Ovary (tissue), 10 donors: ENCODE measurements at places on chromosomes 3 and 15.

DNA sequence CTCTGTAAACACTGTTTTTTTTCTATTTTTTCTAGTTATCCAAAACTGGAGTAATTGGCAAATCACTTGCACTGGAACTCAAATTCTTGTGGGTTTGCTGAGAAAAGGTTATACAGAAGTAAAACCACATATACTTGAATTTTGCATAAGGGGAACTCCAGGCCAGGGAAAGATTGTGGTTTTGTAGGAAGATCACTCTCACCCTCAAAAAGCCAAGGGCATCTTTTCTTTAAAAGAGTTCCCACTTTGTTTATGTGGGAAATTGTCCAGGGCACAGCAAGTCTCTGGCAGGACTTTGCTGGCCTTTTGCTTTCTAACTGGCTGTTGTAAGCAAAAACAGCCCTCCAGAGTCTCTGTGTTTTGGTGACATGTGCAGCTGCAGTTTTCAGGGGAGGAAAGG lies 340.3 kb upstream of the RBMS3 start:
- DNase-seq = peak; percentile 18

GRCh38 chr3:192751148-192751547 lies 23.8 kb upstream of the FGF12 start:
- no peaks in the 10 kb centered on the region for H3K4me1 ChIP-seq
- no peak overlapping the region for H3K27ac ChIP-seq
- DNase-seq = no peak

- no peak for DNase-seq
- no peak overlapping the region for H3K27ac ChIP-seq
- no peaks in the 10 kb centered on the region for H3K27me3 ChIP-seq
- H3K36me3 ChIP-seq = no peaks in the 10 kb centered on the region
- H3K4me1 ChIP-seq = no peaks in the 10 kb centered on the region
- H3K4me3 ChIP-seq = no peak overlapping the region
Observed at GRCh38 chr15:50116477-50116876, 2.6 kb downstream of the ATP8B4 start.

GRCh38 chr3:43417133-43417532 lies 130.8 kb downstream of the SNRK start:
- DNase-seq = no peak
- H3K4me1 ChIP-seq = no peaks in the 10 kb centered on the region
- H3K4me3 ChIP-seq = no peak overlapping the region
- no peaks in the 10 kb centered on the region for H3K36me3 ChIP-seq
- H3K27me3 ChIP-seq = no peaks in the 10 kb centered on the region

- DNase-seq = no peak
- no peak overlapping the region for H3K27ac ChIP-seq
- H3K4me3 ChIP-seq = no peak overlapping the region
- no peaks in the 10 kb centered on the region for H3K27me3 ChIP-seq
- no peaks in the 10 kb centered on the region for H3K36me3 ChIP-seq
- peaks cover 10% of the 10 kb centered on the region for H3K4me1 ChIP-seq
Observed at GRCh38 chr3:49383387-49383786, 25.2 kb upstream of the GPX1 start.

- H3K4me3 ChIP-seq = no peak overlapping the region
- no peaks in the 10 kb centered on the region for H3K36me3 ChIP-seq
Observed at GRCh38 chr3:179660872-179661271, 8.0 kb downstream of the USP13 start.

DNA sequence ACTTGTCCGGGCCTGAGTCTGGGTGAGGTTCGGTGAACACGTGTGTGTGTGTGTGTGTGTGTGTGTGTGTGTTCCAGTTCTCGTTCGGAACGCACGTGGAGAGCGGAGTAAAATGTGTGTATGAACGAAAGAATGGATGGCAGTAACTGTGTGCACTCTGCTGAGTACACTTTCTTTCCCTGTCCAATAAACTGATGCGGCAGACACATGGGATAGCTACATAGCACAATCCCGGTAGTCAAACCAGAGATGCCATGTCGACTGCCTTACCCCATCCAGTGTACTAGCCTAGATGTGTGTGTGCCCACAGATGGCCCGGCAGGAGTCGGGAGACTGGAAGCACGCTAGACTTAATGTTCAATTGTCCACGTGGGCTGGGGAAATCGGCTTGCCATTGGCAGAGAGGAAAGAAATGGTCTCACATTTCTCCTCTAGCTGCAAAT lies 507 bp upstream of the GOLIM4 start:
- H3K4me3 ChIP-seq = peak overlapping the region; percentile 85
- H3K4me1 ChIP-seq = peaks cover 3% of the 10 kb centered on the region
- no peaks in the 10 kb centered on the region for H3K36me3 ChIP-seq
- H3K27ac ChIP-seq = peak overlapping the region; percentile 95
- no peak for DNase-seq

GRCh38 chr3:45093176-45093575 lies 53.0 kb downstream of the CDCP1 start:
- H3K4me3 ChIP-seq = no peak overlapping the region
- H3K36me3 ChIP-seq = no peaks in the 10 kb centered on the region
- H3K4me1 ChIP-seq = no peaks in the 10 kb centered on the region
- H3K27me3 ChIP-seq = no peaks in the 10 kb centered on the region
- DNase-seq = no peak
